ENCODE measurements at places on chromosomes 13 and 19. TPM values are rescaled to one million over a fixed set of nuclear protein-coding genes. Genes with fewer than 3 reads are reported as not detected.

The ZNF528 gene
- 8.9 TPM for polyA plus RNA-seq

The KIR2DL1 gene
- not detected for polyA plus RNA-seq

The IGLON5 gene
- polyA plus RNA-seq: 0.22 TPM

The UNC13A gene
- 0.04 TPM for polyA plus RNA-seq

The BEST2 gene
- 0.06 TPM for polyA plus RNA-seq

The MAU2 gene
- 35.6 TPM for polyA plus RNA-seq

The RHPN2 gene
- polyA plus RNA-seq: 0.76 TPM
